MG63 (cell line): ENCODE measurements at places on chromosomes 4 and X. TPM values are rescaled to one million over a fixed set of nuclear protein-coding genes. Genes with fewer than 3 reads are reported as not detected.

Gene VCX2
- not detected in 2 replicates for total RNA-seq

Gene TMEM31
- not detected in 2 replicates for total RNA-seq

Gene PNMA3
- total RNA-seq, result 0.40 TPM in 1 of 2 replicates, not detected in the other

Gene RTL3
- total RNA-seq, result 1.7 TPM in 1 of 2 replicates, not detected in the other

Gene REST
- total RNA-seq, result 12.3 and 22.6 TPM in 2 replicates

Gene IL1RAPL2
- total RNA-seq, result not detected in 2 replicates

Gene H2BW2
- total RNA-seq, result not detected in 2 replicates
